Vagina (tissue), 2 donors: ENCODE measurements at places on chromosomes 12 and 14.

DNA sequence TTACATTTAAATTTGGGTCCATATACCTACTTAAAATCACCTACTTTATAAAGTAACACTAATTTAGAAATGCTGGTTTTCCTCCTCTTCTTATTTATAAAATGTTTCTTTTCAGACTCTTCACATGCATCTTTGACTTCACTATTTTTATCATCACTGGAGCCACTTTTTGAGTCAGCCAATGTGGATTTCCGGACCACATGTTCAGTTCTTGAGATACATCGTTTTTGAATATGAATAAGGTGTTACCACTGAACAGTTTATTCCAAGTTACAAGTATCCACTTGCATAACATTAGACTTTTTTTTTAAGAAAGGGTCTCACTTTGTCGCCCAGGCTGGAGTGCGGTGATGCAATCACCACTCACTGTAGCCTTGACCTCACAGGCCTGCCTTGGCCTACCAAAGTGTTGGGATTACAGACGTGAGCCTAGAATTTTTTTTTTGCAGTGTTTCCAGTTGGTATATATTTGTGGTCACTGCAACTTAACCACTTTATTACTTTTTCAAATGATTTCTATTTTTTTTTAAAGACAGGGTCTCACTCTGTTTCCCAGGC is 5.7 kb downstream of the FNTB start:
- DNase-seq, result no peak
- H3K4me1 ChIP-seq, result peaks cover 21% of the 10 kb centered on the region
- H3K4me3 ChIP-seq, result no peak overlapping the region
- H3K27ac ChIP-seq, result no peak overlapping the region
- no peaks in the 10 kb centered on the region for H3K36me3 ChIP-seq

DNA sequence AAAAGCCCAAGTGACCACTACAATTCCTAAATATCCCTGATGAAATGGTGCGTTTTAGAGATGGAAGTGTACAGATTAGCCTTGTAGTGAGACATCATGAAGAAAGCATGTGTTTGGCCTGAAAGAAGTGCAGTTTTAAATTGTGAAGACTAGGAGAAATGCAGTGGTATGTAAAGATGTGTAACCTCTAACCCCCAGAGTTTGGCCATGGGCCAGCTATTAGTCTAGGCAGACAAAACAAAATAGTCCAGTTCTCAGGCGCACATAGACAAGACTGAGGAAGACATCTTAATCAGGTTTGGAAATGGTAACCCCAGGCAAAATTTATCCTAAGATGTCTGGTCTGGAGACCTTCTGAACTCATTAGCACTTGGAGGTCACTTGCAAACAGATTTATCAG is 23.4 kb downstream of the WBP11 start:
- DNase-seq, result no peak
- H3K27me3 ChIP-seq, result no peaks in the 10 kb centered on the region
- no peaks in the 10 kb centered on the region for H3K36me3 ChIP-seq

DNA sequence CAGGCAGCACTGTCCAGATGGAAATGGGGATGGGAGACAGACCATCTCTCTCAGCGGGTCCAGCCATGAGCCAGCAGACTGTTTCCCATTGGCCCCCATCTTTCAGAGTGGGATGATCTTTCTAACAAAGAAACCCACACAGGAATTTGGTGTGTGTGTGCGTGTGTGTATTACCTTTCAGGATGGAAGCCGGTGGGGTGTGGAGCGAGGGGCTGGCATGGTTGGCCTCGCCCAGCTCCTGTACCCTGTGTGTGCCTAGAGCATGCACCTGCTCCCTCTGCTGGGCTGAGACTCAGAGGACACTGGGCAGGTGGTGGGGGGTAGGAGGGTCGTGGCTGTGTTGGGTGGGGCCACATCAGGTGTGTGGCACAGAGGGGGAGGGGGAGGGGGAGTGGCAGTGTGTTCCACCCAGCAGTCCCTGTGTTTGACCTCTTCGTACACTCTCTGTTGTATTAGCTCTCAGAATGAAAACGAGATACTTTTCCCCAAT is 33.0 kb upstream of the TSPAN9 start:
- H3K36me3 ChIP-seq, result no peaks in the 10 kb centered on the region
- H3K4me3 ChIP-seq, result no peak overlapping the region
- H3K27ac ChIP-seq, result no peak overlapping the region
- DNase-seq, result no peak

DNA sequence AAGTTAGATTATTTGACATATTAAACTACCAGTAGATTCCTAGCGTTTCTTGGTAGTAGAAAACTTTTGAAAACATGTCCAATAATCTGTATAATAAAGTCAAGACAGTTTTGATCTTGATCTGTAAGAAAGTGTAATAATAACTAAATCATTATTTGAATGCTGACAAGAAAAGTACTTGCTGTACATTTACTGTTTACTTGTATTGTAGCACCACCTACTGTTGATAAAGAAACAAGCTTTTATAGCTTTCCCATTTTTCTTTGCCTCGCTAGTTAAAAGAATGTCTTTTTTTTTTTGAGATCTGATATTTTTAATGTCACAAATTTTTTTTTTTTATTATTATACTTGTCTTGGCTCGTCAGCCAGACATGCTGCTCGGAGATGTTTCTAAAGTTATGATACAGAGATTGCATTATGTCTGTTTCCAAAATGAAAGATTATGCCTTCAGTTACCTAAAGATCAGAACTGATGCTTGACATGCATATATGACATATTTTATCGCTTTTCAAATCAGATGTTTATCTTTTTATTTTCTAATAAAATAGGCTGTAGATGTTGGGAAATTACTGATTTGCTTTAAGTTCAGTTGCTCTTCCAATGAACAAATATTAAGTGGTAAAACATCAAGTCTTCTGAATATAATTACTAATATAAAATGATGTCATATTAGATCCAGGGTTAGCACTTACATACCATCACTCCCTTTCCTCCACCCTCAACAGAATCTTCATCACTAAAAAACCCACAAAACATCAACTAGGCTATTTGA is 140.5 kb downstream of the AKAP6 start:
- peaks cover 21% of the 10 kb centered on the region for H3K4me1 ChIP-seq
- H3K4me3 ChIP-seq, result no peak overlapping the region
- H3K27me3 ChIP-seq, result no peaks in the 10 kb centered on the region
- H3K36me3 ChIP-seq, result no peaks in the 10 kb centered on the region
- no peak overlapping the region for H3K27ac ChIP-seq
